ENCODE measurements at places on chromosomes 1 and 21. TPM values are rescaled to one million over a fixed set of nuclear protein-coding genes. Genes with fewer than 3 reads are reported as not detected.

- no peak overlapping the region for H3K4me3 ChIP-seq
- H3K36me3 ChIP-seq, result no peaks in the 10 kb centered on the region
- peaks cover 2% of the 10 kb centered on the region for H3K27me3 ChIP-seq
- H3K27ac ChIP-seq, result no peak overlapping the region
- peaks cover 6% of the 10 kb centered on the region for H3K4me1 ChIP-seq
These were observed 134.0 kb upstream of the IRF2BP2 start for GRCh38 chr1:234743791-234744611.

DNA sequence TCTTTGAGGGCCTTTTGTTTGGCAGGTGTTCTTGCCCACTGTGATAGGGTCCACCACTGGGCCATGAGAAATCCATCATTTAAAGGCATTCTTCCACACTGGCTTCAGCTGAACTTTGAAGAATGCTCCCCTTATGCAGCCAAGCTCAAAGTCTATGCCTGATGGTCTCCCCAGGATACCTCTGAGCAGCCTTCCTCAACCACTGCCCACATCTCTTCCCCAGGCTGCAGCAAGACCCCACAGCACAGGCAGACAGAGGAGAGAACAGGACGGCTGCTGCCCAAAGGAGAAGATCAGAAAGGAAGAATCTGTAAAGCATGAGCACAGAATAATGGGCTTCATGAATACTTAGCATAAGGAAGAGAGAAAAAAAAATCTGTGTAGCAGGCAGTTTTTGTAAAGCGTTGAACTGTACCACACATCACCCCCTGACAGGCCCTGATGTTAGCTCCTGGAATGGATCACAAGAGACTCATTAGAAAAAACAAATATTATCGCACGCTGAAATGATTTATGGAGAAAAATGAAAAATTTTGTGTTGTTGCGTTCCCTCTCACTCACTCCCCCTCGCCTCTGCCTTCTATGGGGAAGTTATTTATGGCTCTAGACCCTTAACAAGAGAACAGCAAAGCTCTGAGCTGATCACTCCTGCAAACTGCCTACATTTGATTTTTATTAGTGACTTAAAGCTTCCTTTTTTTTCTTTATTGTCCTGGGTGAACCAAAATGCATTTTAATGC lies 134.1 kb downstream of the TMEM53 start:
- H3K36me3 ChIP-seq, result no peaks in the 10 kb centered on the region
- H3K27me3 ChIP-seq, result peaks cover 11% of the 10 kb centered on the region
- no peak overlapping the region for H3K27ac ChIP-seq
- no peak overlapping the region for H3K4me3 ChIP-seq

- no peak overlapping the region for H3K4me3 ChIP-seq
- no peaks in the 10 kb centered on the region for H3K4me1 ChIP-seq
- H3K27me3 ChIP-seq, result no peaks in the 10 kb centered on the region
- DNase-seq, result no peak
- no peaks in the 10 kb centered on the region for H3K36me3 ChIP-seq
These were observed 675.1 kb upstream of the ADGRL2 start for GRCh38 chr1:81125672-81126071.

- H3K36me3 ChIP-seq, result no peaks in the 10 kb centered on the region
- H3K27me3 ChIP-seq, result peaks cover 67% of the 10 kb centered on the region
- H3K4me1 ChIP-seq, result peaks cover 5% of the 10 kb centered on the region
- peak overlapping the region; percentile 13 for H3K4me3 ChIP-seq
- H3K27ac ChIP-seq, result peak overlapping the region; percentile 56
- DNase-seq, result peak; percentile 69
These were observed 273.8 kb downstream of the FAM72C start for GRCh38 chr1:143698016-143698415.

DNA sequence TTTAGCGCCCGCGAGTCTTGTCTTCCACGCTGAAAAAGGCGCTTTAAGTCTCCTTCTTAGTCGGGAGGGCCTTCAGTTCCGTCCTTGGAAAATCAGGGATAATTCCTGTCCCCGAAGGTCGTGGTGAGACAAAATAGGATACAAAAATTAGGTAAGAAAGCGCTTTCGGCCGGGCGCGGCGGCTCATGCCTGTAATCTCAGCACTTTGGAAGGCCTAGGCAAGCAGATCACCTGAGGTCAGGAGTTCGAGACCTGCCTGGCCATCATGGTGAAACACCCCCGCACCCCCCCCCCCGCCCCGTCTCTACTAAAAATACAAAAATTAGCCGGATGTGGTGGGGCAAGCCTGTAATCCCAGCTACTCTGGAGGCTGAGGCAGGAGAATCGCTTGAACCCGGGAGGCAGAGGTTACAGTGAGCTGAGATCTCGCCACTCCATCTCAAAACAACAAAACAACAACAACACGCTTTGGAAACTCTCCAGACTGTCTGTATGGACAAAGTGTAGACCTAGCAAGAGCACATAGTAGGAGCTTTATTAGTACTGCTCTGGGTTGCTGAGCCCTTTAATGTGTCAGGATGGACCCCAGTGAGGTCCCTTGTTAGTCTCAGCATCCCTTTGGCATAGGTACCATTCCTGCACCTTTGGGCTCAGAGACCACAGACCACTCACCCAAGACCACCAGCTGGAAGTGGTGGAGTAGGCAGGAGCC lies 790 bp upstream of the TMEM54 start:
- DNase-seq, result no peak
- peaks cover 58% of the 10 kb centered on the region for H3K27me3 ChIP-seq
- H3K4me3 ChIP-seq, result peak overlapping the region; percentile 74
- H3K4me1 ChIP-seq, result peaks cover 2% of the 10 kb centered on the region
- no peaks in the 10 kb centered on the region for H3K36me3 ChIP-seq

DNA sequence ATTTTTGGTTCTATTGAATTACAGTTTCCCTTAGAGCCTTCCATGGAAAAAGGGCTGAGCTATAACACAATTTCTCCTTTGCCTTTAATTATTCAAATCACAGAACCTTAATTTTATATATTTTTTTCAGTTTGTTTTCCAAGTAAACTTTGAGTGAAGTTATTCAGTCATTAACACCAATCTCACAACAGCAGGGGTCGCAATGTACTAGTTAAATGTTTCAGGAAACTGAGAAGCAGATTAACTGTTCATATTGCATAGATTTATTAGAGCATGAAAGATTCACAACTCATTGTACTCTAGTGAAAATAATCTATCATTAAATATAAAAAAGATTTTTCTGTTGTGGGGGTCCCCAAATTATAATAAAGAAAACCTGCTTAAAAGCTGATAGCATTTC lies 64.1 kb downstream of the KIFAP3 start:
- DNase-seq, result peak; percentile 65
- H3K4me1 ChIP-seq, result no peaks in the 10 kb centered on the region
- H3K4me3 ChIP-seq, result no peak overlapping the region
- H3K27me3 ChIP-seq, result no peaks in the 10 kb centered on the region
- no peak overlapping the region for H3K27ac ChIP-seq

DNA sequence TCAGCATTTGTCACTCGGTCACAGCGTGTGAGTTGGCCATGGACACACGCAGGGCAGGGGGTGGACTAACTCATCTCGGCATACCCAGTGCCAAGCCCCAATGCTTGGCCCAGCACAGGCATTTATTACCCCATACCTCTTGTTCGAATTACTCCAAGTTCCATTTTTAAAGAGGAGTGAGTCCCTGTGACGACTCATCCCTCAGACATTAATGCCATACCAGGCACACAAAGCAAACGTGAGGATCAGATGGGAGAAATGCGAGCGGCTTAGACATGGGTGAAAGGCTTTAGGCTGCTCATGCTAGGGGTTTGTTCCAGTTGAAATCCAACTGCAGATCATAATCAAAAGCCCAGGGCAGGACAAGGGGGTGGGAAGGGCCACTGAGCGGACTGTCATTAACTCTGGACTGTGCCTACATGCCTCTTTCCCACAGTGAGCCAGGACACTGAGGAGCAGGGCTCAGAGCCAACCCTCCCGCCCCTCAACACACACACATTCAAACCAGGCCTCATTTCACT lies 118.5 kb upstream of the NGF start:
- DNase-seq, result no peak
- no peaks in the 10 kb centered on the region for H3K36me3 ChIP-seq
- H3K27ac ChIP-seq, result no peak overlapping the region
- H3K4me1 ChIP-seq, result no peaks in the 10 kb centered on the region

- no peak for DNase-seq
- H3K27me3 ChIP-seq, result no peaks in the 10 kb centered on the region
- H3K27ac ChIP-seq, result no peak overlapping the region
- H3K4me1 ChIP-seq, result no peaks in the 10 kb centered on the region
- no peak overlapping the region for H3K4me3 ChIP-seq
These were observed 21.1 kb downstream of the ECHDC2 start for GRCh38 chr1:52900402-52900801.

GRCh38 chr1:57620605-57621004 lies 196.7 kb upstream of the DAB1 start:
- no peaks in the 10 kb centered on the region for H3K27me3 ChIP-seq
- DNase-seq, result no peak
- no peak overlapping the region for H3K4me3 ChIP-seq
- H3K36me3 ChIP-seq, result no peaks in the 10 kb centered on the region

- no peak for DNase-seq
- no peak overlapping the region for H3K4me3 ChIP-seq
- H3K27me3 ChIP-seq, result no peaks in the 10 kb centered on the region
- peaks cover 3% of the 10 kb centered on the region for H3K4me1 ChIP-seq
- H3K36me3 ChIP-seq, result no peaks in the 10 kb centered on the region
- H3K27ac ChIP-seq, result no peak overlapping the region
These were observed 102.8 kb downstream of the ETS2 start for GRCh38 chr21:38908537-38908936.

DNA sequence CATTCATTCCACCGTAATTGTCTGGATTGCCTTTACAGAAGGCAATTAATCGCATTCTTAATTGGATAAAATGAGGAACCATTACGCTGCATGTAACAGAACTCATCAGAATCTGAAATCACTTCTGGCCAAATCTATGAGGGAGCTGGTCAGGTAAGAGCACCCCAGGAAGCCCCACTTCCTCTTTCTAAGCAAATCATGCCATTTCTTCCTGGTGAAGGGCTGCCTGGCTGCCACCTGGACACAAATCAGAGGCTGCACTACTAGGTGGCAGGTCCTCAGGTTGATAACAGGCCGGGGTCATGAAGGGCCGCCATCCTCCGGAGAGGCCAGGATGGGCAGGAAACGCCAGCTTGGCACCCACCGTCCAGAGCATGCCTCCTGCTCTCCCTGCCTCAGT lies 73.7 kb downstream of the CAPZB start:
- H3K4me3 ChIP-seq, result no peak overlapping the region
- DNase-seq, result no peak
- no peak overlapping the region for H3K27ac ChIP-seq
- no peaks in the 10 kb centered on the region for H3K27me3 ChIP-seq

GRCh38 chr1:166122873-166123466 lies 43.8 kb downstream of the FAM78B start:
- no peak for DNase-seq
- no peak overlapping the region for H3K27ac ChIP-seq
- H3K4me3 ChIP-seq, result no peak overlapping the region
- peaks cover 2% of the 10 kb centered on the region for H3K27me3 ChIP-seq

DNA sequence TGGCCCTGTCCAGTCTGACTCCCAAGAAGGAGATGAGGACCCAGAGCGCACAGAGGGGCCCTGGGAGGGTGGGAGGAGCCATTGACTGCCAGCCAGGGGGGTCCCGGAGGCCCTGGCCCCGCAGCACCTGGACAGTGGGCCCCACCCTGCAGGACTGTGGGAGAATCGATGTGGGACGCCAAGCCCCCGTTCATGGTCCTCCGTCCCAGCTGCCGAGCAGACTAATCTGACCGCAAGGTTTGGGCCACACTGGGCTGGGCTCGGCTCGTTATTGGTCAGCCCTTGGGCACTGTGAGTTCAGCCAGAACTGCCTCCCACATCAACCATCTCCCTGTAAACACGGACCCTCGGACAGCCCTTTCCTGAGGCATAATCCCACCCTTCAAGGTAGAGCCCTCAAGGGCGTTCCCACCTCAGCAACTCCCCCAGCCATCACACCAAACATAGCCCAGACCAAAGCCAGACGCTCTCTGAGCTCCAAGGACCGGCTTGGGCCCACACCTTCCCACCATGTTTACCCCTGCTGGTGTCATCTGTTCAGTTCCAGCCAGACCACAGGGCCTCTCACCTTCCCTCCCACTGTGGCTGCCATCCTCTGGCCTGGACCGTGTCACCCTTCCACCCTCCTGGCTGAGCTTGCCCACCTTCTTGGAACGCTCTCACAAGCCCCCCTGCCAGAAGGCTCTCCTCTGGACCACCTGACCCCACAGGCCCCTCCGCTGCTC lies 16.2 kb upstream of the POFUT2 start:
- no peak for DNase-seq
- no peak overlapping the region for H3K27ac ChIP-seq
- no peaks in the 10 kb centered on the region for H3K36me3 ChIP-seq
- no peak overlapping the region for H3K4me3 ChIP-seq
- H3K4me1 ChIP-seq, result peaks cover 2% of the 10 kb centered on the region
- no peaks in the 10 kb centered on the region for H3K27me3 ChIP-seq

DNA sequence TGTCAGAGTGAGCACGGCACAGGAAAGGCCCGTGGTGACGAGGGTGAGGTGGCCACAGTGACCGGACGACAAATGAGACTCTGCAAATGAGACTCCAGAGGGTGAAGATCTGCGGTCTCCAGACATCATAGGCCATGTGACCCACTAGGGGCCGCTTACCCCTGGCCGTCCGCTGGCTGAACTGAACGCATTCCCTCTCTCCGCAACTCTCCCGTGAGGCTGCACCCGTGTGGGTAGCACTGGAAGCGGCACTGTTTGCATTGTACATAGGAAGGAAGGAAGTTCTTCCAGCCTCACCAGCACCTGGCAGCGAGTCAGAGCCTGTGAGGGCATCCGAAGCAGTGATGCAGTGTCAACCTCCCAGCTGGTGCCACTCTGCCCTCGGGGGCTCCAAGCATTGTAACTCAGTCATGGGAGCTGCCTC lies 23.6 kb upstream of the SPSB1 start:
- H3K4me1 ChIP-seq, result peaks cover 10% of the 10 kb centered on the region
- H3K27me3 ChIP-seq, result no peaks in the 10 kb centered on the region
- DNase-seq, result no peak

DNA sequence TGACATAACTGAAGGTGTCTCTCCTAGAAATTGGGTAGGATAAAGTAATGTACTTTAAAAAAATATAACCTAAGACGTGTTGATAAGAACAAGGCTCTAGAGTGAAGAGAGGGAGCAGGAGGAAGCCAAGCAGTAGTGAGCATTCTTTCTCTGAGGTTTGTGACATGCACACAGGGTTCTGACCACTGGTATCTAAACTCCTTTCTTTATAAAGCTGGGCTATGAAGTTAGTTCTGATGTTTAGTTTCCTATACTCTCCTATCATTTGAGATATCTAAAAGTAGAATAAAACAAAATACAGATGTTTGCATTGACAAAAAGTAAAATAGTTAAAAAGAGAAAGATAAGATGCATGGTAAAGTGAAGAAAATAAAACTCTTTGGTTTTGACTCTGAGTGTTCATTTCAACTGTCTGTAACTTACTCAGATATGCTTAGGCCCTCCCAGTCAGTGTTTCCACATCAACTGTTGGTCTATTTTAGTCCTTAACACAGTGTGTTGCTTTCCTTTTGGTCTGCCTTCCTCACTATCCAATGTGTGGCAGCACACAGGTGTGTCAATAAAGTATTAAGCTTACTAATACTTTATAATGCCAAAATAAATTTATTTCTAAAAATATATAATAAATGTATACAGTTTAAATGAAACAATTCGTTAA lies 543.5 kb downstream of the PTPRC start:
- no peaks in the 10 kb centered on the region for H3K36me3 ChIP-seq
- no peak overlapping the region for H3K4me3 ChIP-seq
- H3K27me3 ChIP-seq, result peaks cover 5% of the 10 kb centered on the region

The LCA5L gene
- total RNA-seq, result not detected

The MFAP2 gene
- total RNA-seq, result not detected

The FLG2 gene
- total RNA-seq, result not detected

The ANKRD35 gene
- total RNA-seq, result 0.40 TPM

The NHLH1 gene
- 0.54 TPM for total RNA-seq

The SETDB1 gene
- 62.3 TPM for total RNA-seq

The RNASEL gene
- total RNA-seq, result 3.4 TPM

The AMY2A gene
- total RNA-seq, result not detected

The CASQ1 gene
- not detected for total RNA-seq
